Cerebellar nuclear complex (tissue), 1 donor: ENCODE measurements at places on chromosomes 5 and 9.

DNA sequence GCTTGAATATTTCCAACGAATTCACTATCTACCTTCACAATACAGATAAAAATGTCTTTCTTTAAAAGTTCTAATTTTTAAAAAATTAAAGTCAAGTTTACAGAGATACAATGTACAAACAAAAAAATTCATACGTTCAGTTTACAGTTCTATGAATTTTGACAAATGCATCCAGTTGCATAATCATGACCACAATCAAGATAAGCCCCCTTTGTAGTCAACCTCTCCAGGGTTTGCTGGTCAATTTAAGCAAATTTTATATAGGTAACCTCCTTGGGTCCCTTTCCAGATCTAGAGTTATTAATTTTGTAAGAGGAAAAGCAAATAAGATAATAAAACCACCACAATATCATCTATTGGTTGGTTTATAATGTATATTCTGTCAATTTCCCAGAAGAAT is 76.3 kb downstream of the MRPS27 start:
- no peak for DNase-seq

GRCh38 chr5:102760815-102761214 is 5.7 kb downstream of the PAM start:
- DNase-seq: no peak

- no peak for DNase-seq
These were observed 83.0 kb downstream of the DMRTA1 start for GRCh38 chr9:22529426-22530199.

GRCh38 chr9:130104491-130105193 is 50.9 kb downstream of the GPR107 start:
- DNase-seq: no peak

- DNase-seq: no peak
These were observed 256.8 kb upstream of the TNC start for GRCh38 chr9:115374724-115375268.

DNA sequence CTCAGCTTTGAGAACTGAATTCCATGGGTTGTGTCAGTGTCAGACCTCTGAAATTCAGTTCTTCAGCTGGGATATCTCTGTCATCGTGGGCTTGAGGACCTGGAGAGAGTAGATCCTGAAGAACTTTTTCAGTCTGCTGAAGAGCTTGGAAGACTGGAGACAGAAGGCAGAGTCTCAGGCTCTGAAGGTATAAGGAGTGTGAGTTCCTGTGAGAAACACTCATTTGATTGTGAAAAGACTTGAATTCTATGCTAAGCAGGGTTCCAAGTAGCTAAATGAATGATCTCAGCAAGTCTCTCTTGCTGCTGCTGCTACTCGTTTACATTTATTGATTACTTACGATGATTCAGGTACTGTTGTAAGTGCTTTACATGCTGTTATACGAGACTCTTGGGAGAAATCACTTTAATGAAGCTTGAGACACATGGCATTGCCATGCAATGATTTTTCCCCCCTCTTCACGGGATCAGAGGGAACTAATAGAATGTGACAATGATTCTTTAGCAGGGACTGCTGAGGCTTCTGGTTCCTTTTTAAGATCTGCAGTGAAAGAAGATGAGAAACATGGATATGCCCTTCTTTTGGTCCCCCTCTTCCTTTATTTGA is 63.8 kb downstream of the PTTG1 start:
- DNase-seq: no peak
